ENCODE measurements at places on chromosomes 3 and 15.
A peak's percentile ranks its signal among the peaks of the same experiment; 100 is the strongest.

GRCh38 chr15:101608201-101608600, 44.0 kb downstream of the TM2D3 start:
- DNase-seq, result no peak

DNA sequence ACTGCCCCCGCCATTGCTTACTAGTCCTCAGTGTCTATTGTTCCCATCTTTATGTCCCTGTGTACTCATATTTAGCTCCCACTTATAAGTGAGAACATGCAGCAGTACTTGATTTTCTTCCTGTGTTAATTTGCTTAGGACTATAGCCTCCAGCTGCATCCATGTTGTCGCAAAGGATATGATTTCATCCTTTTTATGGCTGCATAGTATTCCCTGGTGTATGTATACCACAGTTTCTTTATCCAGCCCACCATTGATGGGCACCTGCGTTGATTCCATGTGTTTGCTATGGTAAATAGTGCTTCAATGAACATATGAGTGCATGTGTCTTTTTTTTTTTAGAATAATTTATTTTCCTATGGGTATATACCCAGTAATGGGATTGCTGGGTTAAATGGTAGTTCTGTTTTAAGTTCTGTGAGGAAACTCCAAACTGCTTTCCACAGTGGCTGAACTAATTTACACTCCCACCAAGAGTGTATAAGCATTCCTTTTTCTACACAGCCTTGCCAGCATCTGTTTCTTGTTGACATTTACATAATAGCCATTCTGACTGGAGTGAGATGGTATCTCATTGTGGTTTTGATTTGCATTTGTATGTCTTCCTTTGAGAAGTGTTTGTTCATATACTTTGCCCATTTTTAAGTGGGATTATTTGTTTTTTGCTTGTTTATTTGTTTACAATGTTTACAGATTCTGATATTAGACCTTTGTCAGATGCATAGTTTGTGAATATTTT, 53.7 kb downstream of the GALK2 start:
- DNase-seq, result no peak

DNA sequence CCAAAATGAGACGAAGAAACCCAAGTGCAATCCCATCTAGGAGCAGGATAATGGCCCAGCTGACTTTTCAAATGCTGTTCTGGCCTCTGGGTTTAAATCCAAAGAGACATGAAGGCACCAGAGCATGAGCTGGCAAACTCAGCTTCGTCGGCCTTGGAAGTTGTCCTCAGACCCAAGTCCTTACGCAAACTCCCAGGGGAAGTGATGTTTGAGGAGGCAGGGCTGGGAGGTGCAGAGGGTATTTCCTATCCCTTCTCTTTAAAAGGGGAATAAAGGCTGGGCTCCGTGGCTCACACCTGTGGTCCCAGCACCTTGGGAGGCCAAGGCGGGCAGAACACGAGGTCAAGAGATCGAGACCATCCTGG, 68.9 kb upstream of the HERC1 start:
- DNase-seq, result no peak

DNA sequence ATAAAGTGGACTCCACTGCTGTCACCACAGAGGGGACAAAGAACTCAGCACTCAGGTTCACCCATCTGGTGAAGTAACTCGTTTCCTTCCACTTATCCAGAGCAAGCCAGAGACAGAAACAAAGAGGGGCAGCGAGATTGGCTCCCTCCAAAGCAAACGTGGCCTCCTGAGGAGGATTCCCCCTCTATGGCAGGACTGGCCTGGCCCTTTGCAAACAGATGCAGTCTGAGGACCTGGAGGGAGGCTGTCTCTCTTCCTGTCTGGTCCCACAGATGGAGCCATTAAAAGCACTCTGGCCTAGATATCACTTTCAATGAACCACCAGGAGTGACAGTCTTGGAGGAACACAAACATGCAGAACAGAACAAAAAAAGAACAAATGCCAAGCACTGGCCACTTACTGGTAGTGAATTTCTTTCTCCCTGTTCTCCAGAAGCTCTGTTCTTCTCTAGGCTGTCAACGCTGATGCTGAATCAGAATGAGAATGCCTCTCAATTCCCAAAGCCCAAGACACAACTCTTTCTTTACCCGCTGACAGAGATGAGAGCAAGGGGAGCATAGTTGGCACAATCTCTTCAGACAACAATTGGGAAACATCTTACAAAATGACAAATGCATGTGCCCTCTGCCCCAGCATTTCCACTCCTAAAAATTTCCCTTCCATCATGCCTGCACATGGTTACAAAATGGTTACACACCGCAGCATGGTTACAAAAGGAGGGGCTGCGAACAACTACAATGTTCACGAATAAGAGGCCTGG, 14.3 kb downstream of the KLHL25 start:
- DNase-seq, result no peak

DNA sequence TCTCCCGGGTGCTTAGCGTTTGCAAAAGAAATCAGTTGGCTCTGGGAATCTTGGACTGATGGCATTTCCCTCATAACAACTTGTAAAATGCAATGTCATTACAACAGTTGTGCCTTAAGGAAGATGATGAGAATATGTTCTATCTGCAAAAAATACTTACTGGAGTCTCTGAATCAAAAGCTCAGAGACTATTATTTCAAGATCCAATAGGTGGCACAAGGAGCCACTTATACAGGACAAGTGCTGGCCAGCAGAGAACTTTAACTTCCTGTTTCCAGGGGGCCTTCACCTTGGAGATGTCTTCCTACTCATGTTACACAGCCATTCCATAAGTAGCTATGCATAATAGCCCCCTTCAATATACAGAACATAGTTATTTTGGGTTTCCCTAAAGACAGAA, 8.9 kb upstream of the RPS27L start:
- DNase-seq, result no peak

- DNase-seq, result no peak
Observed at GRCh38 chr15:77138167-77138522, 67.2 kb upstream of the TSPAN3 start.

DNA sequence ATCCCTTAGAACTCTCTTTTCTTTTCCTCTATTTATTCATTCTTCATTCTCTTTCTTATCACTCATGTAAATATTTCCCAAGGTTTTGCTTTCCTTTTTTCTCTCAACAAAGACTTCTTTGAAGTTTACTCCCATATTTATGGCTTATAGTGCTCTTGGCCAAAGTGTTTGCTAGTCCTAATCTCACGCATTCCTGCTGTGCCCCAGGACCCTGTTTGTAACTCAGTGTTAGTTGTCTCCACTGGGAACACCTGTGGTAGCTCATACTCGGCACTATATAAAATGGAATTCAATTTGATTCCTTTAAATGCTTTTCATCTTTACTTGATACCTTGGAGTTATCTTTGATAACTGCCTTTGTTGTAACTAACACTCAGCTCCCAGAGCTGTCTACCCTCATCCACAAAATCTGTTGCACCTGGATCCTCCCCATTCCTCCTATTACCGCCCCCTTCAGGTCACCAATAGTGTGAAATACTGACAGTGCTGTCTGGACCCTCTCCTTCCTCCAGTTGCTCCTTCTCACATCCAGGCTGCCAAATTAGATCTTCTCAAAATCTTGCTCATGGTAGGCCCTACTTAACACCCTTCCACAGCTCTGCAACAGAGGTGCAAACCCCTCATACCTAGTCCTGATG, 76.8 kb downstream of the TIGIT start:
- DNase-seq, result no peak

DNA sequence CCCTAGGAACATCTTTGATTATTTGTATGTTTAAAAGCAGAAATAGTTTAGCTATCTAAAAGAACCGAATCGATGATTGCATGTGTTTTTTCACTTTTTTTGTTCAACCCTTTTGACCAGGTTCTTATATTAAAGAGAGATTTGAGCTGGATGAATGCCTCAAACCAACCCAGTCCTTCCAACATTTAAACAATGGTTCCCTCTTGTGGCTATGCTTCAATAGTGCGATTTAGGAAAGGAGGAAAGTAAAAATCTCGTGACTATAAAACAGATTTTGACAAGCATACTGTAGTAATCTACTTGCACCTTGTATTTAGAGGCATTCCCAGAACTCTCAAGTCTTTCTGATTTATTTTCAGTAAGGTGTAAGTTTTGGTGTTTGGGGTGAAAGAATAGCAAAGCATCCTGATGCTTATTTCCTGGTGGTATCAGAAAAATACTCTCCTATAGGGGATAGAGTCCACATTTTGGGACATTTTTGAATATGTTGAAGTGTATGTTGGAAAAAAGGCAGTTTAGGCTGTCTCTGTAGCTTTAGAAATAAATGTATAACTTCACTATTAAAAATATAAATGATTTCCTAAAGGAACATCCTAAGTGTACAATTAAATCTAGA, 159.6 kb upstream of the KCNH8 start:
- DNase-seq, result peak; percentile 14

- no peak for DNase-seq
Observed at GRCh38 chr3:12228461-12228860, 60.4 kb upstream of the PPARG start.

GRCh38 chr3:23448998-23449537, 245.9 kb downstream of the UBE2E2 start:
- no peak for DNase-seq

- no peak for DNase-seq
Observed at GRCh38 chr3:133896002-133896761, 500 bp upstream of the RAB6B start.

DNA sequence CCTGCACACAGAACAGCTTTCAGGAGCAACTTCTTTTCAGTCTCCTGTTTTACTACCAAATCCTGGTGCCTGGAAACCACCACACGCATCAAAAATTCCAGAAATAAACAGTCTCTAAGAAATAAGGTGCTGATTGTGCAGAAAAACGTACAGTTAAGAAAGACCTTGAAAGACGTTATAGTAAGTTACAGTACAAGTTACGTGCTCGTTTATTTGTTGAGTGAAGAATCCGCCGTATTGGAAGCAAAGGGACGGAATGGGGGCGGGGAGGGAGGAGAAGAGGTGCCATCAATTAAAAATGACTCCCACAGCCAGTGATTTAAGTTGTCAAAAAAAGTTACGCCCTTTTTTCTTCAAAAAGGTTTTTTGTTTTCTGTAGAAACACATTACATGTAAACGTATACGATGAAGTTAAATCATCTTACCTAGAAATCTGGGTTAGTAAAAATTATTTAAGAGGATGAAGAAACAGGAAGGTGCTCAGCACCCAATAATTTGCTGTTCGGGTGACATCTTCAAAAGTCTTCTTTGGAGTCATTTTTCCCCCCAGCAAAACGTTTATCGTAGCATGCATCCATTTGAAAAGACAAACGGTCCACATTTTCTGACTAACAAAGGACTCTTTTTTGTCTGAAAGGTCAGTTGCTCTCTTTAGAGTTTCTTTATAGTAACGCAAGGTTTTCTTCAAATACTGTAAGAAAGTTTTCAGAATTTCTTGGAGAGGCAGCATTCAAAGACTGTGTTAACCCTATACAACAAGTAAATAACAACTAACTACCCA, 782 bp upstream of the UACA start:
- DNase-seq, result no peak

DNA sequence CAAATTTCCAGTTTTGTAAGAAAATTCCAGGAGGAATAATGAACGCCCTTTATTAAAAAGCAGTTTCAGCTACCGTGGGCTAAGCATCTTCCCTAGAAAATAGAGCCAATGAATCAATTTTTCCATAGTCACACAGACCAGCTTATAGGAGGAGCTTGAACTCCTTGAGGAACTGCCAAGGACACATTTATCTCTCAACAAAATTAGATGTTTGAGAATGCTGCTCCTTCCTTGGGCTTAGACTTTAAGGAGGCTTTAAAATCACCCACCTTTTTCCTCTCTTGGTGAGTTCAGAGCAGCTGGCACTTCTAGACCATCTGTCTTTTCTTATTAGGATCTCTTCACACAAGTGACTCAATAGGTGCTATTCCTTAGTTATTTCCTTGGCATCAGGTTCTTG, 588.0 kb downstream of the SQOR start:
- DNase-seq, result no peak

- DNase-seq, result peak; percentile 39
Observed at GRCh38 chr3:5096336-5097008, 25.6 kb upstream of the ARL8B start.

DNA sequence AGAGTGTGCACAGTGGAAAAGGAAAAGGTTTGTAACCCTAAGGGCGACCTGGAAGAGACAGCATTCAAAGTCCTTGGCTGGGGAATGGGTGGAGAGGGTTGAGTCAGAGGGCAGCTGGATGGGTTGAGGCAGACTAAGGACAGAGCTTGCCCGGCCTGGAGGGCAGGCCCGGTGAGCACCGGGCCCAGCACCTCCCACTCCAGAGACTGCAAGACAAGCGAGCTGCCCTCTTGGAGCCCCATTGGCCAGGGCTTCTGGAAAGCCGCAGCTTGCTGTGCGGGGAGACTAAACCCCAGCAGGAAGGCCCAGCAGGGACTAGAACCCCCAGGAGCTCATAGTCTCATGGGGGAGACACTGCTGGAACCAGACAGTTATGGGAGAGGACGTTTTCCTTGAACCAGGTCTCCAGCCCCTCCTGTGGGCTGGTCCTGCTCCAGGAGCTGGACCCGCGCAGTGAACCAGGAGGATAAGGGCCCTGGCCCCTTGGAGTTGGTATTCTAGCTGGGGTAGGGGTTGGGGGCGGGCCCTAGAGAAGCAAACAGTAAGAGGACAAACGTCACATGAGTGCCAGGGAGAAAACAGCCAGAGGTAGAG, 59.1 kb downstream of the RGMA start:
- no peak for DNase-seq

DNA sequence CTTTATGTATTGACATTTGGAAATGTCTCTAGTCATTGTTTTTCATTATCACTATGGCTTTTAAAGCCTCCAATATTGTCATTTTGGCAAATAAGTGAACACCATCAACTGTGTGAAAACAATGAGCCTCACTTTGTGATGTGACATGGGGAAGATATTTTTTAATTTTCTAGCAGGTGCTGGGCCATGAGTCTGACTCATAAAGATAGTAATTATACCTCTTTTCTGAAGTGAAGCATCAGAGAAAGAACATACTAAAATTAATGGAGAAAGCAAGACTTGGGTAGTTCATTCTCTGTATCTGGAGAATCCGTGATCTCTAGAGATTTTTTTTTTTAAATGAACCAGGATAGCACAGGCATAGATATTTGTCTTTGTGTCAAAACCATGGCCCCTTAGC, 100.8 kb downstream of the CCNL1 start:
- DNase-seq, result no peak

GRCh38 chr15:71060983-71061382, 54.3 kb upstream of the THSD4 start:
- no peak for DNase-seq
